ENCODE measurements at places on chromosomes 7 and 10.

DNA sequence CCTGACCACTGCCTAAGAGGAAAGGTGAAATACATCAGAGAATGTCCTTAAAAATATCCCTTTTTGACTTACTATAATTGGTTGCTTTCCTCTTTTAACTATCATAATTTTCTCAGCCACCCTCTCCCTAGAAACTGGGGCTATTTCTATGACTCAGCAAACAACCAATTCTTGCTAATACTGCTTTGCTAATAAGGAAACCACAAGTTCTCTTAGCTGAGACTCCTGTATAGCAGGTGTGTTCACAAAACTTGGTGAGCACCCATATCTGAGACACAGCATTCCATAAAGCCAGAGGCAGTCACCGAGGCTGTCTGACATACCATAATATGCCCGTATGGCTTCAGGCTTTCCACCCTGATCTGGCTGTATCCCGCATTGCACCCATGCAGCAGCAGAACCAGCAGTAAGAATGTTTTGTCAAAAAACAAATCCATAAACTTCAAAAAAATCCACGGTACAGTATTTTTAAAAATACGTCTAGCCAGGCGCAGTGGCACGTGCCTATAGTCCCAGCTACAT, 191.7 kb upstream of the C7orf33 start:
- DNase-seq, result no peak

DNA sequence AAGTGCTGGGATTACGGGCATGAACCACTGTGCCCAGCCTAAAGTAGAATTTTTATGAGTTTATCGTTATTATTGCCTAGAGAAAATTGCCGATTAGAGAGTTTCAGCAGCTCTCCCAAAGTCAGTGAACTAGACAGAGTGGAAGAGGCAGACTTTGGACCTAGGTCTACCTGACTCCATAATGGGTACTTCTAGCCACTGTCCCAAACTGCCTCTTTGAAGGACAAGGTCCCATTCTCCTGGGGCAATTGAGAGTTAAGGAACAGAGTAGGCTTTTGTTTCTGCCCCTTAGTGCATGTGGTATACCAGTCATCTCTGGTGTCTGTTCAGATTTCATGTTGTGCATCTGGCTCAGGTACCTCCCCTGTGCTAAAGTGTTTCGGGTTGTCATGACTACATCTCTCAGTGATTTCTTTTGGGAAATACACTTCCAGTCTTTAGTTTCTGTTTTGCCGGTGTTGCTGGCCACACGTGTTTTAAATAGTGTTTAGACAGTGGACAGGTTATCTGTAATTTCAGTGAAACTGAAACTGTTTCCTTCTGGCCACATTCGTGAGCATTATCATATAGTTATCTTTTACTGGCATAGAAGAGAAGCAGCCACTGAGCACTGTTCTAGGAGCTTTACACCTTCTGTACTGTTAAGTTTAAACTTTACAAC, 4.7 kb downstream of the TMEM236 start:
- DNase-seq, result no peak

- no peak for DNase-seq
Observed at GRCh38 chr10:32938554-32939061, 19.4 kb downstream of the ITGB1 start.

DNA sequence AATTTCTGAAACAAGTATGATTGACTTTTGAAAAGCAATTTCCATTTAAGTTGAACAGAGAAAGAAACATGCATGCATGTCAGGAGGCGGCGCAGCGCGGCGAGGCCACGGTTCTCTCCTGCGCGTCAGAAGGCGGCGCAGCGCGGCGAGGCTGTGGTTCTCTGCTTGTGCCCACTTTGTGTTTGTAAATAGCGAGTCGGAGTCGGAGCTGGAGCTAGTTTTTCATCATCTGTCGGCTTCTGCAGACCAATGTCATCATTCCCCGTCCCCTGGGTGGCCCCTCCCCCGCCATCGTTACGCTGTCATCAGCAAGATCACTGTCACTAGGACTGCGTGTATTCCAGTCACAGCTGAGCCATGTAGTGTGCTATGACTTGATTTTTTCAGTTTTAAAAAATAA, 49.2 kb downstream of the INPP5A start:
- DNase-seq, result no peak

DNA sequence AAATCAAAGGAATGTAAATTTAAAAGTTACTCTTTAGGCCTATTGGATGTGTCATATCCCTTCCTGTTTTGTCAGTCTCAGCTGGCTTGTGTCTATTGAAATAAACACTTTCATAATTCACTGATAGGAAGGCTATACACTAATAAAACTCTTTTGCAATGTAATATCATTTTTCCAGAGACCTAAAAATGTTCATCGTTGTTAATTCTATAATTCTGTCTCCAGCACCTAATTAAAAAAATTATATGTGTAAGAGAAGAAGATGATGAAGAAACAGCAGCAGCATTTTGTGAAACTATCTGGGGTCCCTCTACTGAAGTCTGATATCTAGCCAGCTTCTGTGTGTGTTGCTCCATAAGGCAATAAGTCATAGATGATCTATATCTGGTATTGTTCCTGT, 602.7 kb downstream of the ETV1 start:
- no peak for DNase-seq

GRCh38 chr7:67673861-67674260, 677.2 kb downstream of the TYW1 start:
- DNase-seq, result no peak

DNA sequence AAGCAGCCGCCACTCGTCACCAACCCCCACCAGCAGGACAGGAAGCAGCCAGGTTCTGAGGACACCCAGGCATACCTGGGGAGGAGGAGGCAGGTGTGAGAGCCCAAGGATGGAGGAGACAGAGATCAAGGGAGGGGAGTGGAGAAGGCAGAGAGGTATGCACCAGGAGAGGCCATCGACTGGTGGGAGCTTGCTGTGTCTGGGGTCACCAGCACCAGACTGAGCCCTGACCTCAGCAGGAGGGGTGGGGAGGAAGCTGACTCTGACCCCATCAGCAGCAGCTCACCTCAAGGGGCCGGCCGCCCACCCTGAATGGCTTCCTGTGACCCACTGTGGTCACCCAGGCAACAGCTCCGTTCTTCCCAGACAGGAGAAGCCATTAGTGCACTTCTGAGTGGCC, 7.8 kb downstream of the VIPR2 start:
- DNase-seq, result no peak

DNA sequence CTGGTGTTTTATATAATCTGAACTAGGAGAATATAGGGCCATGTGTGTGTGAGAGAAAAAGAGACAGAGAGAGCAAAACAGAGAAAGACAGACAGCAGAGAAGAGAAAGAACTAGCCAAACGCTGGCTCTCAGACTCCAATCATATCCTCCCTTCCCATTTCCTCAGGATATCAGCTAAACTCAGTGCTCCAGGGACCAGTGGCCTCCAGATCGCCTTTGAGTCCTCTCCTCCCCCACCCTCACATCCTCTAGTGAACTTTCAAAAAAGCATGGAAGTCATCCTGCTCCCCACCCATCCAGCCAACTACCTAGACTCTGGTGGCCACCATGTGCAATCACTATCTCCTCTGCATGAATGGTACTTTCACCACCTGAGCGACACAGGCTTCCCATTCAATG, 386.1 kb upstream of the NPVF start:
- DNase-seq, result no peak

- no peak for DNase-seq
Observed at GRCh38 chr7:138875794-138876193, 77.8 kb upstream of the ATP6V0A4 start.

DNA sequence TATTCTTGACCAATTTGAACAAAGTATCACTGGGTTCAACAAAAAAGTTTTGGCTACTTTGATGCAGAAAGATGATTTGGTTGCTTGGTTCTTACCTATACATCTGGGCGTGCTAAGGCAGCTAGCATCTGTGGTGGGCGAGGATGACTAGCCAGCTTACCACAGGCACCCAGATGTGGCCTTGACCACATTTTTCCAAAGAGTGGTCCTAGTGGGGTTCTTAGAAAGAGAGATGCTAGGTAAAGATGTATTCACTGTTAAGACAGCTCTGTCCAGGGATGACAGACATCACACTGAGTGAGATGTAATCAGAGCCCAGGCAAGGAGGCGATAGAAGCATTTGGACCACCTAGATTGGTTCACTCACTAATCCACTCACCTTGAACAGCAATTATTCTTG, 785 bp downstream of the DNTT start:
- DNase-seq, result no peak

DNA sequence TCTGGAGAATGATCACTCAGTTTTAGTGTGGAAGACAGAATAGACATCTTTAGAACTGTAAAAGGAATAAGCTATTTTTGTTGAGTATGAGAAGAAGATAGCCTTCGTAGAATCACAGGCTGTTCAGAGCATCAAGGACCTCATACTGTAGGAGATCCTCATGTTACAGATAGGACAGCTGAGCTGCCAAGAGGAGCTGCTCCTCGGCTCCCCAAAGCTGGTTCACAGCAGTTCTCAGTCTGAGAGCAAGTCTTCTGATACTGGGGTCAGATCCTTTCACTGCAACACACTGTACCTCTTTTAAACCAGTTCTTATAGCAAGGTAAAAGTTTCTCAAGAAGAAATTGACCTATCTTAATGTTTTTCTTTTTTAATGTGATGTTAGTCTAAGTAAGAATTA, 17.1 kb downstream of the CCNY start:
- DNase-seq, result no peak

- DNase-seq, result no peak
Observed at GRCh38 chr7:158366916-158367633, 220.5 kb downstream of the PTPRN2 start.

DNA sequence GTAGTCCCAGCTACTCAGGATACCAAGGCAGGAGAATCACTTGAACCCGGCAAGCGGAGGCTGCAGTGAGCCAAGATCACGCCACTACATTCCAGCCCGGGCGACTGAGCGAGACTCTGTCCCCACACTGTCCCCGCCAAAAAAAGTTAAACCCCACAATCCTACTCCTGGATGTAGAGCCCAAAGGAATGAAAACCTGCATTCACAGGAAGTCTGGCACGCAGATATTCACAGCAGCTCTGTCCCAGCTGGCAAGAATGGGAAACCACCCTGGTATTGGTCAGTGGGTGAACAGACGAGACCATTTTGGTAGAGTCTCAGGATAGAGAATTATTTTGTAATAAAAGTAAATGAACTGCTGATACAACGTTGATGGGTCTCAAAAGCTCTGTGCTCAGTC, 225.2 kb downstream of the MAD1L1 start:
- no peak for DNase-seq

DNA sequence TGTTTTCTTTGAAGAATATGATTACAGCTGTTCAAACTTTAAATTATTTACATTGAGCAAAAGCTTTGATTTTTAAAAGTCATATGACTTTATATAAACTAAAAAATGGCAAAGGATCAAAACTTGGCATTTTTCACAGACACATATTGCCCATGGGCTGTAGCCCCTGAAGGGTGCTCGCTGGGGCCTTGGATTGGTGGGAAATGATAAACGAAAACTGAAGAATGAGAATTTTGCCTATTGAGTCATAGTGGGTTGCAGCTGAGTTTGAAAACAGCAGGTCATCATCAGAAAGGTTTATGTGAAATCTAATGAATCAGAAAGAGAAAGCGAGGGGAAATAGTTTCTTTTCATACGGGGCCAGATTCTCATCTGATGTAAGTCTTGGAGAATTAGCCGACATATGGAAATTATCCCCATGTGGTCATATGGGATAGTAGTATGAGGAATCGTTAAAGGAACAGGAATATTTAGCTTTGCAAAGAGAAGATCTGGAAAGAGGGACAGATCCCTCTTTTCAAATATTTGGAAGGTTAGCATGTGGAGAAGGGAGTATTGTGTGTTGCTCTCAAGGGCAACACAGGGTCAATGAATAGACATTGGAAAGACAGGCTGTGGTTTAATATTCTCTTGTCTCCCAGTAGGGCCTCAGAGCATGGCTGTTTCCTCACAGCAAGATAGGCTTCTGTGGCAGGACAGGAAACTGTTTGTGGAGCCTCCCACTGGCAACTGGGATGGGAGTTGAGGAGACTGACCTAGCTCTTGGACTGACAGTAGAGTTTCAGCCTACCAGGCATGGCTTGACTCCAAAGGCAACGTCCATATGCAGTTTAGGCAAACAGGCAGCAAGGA, 119.0 kb downstream of the FZD1 start:
- DNase-seq, result no peak

DNA sequence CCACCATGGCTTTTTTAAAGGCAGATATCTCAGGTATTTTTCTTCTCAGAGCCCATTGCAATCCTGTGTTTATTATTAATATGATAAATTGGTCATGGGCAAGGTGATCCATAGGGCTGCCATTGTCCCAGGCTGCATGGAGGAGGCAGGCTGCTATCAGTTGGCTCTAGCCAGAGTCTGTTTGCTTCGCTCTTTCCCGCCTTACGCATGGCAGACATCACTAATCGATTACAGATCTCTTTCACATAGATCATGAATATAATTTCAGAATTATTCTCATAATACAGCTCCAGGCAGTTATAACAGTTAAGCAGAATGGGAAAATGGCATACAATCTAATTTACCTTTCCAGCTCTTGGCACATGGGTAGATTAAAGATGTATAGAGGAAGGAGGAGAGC, 30.4 kb upstream of the HABP2 start:
- no peak for DNase-seq

DNA sequence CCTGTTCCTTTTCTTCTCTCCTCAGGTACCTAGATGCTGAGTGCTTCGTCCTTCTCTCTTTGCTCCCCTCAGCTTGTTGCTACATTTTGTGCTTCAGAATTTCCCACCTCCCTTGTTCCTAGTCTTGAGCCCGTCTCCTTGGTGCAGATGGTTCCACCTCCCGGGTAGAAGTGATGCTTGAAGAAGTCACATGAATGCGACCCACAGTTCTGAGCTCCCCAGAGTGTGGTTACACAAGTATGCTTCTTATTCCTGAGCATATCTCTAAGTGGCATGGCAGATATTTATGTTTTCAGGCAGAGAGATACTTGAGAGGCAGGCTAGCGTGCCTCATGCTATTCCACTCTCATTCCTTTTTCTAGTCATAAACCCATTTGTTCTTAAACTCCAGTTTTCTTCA, 34.0 kb downstream of the INPP5F start:
- DNase-seq, result no peak

GRCh38 chr10:86545101-86545500, 23.5 kb upstream of the WAPL start:
- DNase-seq, result no peak

- DNase-seq, result no peak
Observed at GRCh38 chr7:36986511-36986933, 262.2 kb upstream of the AOAH start.

GRCh38 chr7:149205690-149206381, 10.5 kb downstream of the ZNF282 start:
- no peak for DNase-seq

- no peak for DNase-seq
Observed at GRCh38 chr7:14973712-14974428, 71.3 kb upstream of the DGKB start.

DNA sequence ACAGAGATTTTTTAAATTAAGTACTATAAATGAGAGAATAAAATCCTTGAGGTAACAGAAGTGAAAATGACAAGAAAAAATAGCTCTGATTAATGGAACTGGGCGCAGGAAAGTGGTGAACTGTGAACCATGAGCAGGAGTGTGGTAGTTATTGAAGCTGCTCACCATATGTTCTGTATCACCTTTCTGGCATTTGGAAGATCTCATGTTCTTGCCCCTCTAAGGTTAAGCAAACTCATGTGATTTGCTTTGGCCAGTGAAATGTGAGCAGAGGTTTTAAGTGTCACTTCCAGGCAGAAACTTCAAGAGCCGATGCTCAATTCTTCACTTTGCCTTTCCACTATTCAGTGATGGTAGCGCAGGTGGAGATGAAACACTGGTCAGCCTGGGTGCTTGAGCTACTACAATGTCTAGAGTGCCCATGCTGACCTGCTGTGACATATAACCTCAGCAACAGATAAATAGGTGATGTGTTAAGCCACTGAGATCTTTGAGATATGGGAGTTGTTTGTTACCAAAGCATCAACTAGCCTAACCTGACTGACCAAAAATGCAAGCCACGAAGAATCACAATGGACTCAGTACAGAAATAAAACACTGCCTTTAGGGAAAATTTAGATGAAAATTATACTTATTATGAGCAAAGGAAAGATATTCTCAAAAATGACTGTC, 18.4 kb downstream of the MTPAP start:
- no peak for DNase-seq

Measured in CMK (cell line).